ENCODE measurements at places on chromosomes 5 and 9. TPM values are rescaled to one million over a fixed set of nuclear protein-coding genes. Genes with fewer than 3 reads are reported as not detected.
A peak's percentile ranks its signal among the peaks of the same experiment; 100 is the strongest.

DNA sequence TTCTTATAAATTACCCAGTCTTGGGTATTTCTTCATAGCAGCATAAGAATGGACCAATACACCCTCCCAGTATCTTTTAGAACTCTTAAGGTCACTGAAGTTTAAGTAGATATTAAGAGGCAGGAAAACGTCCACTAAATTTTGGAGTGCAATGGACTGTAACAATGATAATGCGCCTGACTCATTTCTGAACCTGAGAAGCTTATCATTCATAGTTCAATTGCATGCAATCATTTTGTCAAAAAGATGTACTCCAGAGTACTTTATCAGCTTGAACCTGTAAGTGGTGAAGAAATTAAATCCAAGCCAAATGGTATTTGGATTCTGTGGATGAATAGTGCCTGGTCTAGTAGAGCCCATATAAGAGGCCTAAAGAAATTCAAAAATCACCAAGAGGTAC, 196.5 kb upstream of the CDH9 start:
- no peak overlapping the region for H3K4me3 ChIP-seq
- no peak for DNase-seq
- no peaks in the 10 kb centered on the region for H3K36me3 ChIP-seq
- no peaks in the 10 kb centered on the region for H3K27me3 ChIP-seq

GRCh38 chr9:104784098-104784497, 20.2 kb downstream of the NIPSNAP3B start:
- no peaks in the 10 kb centered on the region for H3K27me3 ChIP-seq
- no peak overlapping the region for H3K27ac ChIP-seq
- no peak overlapping the region for H3K4me3 ChIP-seq

DNA sequence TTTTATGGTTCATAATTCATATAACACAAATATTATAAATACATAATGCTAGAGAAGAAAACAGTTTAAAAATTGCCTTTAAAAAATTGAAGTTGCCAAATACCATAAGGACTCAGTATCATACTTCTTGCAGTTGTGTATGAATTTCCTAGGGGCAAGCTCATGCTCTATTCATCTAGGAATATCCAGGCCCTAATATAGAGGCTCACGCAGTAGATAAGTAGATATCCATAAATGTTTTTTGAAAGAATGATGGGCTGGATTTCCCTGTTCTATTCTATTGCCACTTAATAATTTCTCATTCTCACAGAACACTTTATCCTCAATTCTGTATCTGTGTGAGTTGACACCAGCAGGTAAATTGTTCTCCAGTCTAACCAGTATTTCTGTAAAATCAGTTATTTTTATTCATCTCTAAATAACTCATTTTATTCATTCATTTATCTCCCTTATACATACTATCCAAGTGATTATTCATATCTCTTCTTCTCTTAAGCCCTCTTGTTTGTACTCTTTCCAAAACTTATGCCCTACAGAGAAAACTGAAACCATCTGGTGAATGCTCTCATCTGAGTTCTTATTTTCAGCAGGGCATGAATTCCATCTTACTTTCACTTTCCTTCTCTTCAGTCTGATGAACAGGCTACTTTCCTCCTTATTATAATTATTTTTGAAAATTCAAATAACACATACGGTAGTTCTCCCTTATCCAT, 97.1 kb downstream of the SLC44A1 start:
- H3K4me1 ChIP-seq, result peaks cover 7% of the 10 kb centered on the region
- H3K27ac ChIP-seq, result no peak overlapping the region
- no peak overlapping the region for H3K4me3 ChIP-seq
- no peaks in the 10 kb centered on the region for H3K36me3 ChIP-seq

Gene ARID3C
- total RNA-seq, result not detected

- H3K27me3 ChIP-seq, result peaks cover 41% of the 10 kb centered on the region
- H3K27ac ChIP-seq, result peak overlapping the region; percentile 79
- DNase-seq, result peak; percentile 15
These were observed 451 bp downstream of the LPAR1 start for GRCh38 chr9:111037708-111038330.
